Coronary artery (tissue), 2 donors: ENCODE measurements at places on chromosomes 12 and 14.

DNA sequence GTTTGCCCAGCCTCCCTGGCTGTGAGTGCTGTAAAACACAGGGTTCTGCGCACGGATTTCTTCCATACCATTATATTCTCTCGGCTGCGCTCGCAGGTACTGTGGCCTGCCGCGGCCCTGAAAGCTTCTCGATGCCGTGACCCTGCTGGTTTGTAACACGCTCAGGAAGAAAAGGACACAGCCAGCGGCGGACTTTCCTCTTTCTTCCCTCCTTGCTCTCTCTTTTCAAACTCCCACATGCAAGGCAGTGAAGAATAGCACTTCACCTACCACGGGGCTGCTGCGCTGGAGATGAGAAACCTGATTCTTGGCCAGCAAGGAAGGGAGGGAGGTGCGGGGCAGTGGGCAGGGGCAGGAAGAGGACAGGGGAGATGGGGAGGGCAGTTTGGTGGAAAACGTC is 130.2 kb downstream of the RBM19 start:
- DNase-seq, result no peak

- no peak for DNase-seq
Observed at GRCh38 chr12:46676797-46677520, 148.8 kb downstream of the SLC38A4 start.

GRCh38 chr12:65822732-65823512 is 1.4 kb upstream of the HMGA2 start:
- no peak for DNase-seq

DNA sequence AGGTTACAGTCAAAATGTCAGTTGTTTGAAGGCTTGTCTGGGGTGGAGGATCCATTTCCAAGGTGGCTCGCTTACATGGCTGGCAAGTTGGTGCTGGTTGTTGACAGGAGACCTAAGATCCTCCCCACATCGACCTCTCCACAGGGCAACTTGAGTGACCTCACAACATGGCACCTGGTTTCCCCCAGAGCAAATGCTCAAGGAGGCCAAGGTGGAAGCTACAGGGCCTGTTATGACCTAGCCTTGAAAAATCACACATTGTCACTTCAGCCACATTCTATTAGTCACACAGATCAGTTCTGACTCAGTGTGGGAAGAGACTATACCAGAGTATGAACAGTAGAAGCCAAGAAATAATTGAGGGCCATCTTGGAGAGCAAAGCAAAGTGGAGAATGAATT is 11.3 kb upstream of the GNG2 start:
- DNase-seq, result no peak

DNA sequence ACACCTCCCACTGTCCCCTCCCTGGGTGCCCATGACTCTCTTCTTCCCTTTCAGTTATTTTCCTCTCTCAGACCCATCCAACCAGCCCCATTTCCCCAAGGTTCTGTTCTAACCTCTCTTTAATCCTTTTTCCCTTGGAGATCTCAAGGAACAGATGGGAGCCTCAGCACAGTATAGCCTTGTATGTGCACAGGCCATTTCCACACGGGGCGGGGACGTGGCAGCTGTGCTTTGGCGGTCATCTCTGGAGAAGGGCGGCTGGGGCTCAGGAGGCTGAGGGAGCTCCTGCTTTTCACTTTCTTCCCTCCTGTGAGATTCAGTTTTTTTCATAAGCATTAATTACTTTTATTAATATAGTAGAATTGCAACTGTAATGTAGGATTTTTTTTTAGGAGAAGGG is 212.2 kb downstream of the ZFP36L1 start:
- no peak for DNase-seq

- DNase-seq, result no peak
Observed at GRCh38 chr14:102993523-102993922, 63.8 kb downstream of the CDC42BPB start.

DNA sequence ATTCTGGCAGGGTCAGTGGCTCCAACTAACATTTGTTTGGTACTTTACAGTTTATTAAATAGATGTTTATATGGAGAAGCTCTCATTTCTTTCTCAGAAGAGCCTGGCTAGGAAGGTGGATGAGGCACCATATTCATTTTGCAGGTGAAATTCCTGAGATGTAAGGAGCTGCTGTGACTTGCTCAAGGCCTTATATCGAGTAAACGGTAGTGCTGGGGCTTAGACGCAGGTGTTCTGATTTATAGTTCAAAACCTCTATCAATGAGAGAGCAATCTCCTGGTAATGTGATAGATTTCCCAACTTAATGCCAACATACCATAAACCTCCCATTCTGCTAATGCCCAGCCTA is 42.3 kb downstream of the DAD1 start:
- no peak for DNase-seq

GRCh38 chr12:81633127-81633526 is 126.0 kb downstream of the PPFIA2 start:
- DNase-seq, result no peak

- DNase-seq, result no peak
Observed at GRCh38 chr14:74083161-74083560, 1.1 kb downstream of the ALDH6A1 start.

DNA sequence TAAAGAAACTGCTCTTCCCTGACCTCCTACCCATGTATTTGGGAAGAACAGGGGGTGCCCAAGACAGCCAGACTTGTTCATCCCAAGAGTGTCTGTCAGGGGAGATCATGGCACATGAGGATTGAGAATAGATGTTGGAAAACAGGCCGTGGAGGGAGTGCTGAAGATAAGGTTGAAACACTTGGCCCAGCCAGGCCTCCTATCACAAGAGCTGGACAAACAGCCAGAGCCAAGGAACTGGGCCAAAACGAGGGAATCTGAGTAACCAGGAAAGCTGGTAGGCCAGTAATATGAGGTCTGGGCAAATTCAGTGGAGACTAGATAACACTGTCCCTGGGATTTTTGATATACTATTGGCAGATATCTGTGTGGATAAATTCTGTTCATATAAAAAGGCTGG is 161.7 kb downstream of the TMX1 start:
- no peak for DNase-seq

GRCh38 chr12:76688631-76689030 is 75.3 kb upstream of the ZDHHC17 start:
- DNase-seq, result no peak

GRCh38 chr14:101972126-101972866 is 7.9 kb downstream of the DYNC1H1 start:
- peak; percentile 90 for DNase-seq

DNA sequence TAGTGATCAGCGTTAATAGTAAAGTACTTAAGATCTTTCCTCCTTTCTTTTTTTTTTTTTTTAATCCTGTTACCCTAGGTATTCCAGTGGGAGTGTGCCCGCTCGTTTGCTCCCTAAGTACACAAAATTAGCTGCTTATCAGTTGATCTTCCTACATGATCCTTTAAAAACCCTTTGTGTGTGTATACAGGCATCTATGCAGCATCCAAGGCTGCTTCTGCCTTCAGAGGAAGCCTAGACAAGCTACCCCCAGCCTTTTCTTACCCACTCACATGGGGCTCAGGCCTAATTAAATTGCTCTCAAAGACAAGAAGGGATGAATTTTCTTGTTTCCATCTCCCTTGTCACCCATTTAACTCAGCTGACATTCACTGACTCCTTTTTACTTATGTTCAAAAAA is 343.4 kb upstream of the LMO3 start:
- DNase-seq, result no peak

GRCh38 chr14:38490273-38490672 is 234.4 kb upstream of the CLEC14A start:
- DNase-seq, result no peak

DNA sequence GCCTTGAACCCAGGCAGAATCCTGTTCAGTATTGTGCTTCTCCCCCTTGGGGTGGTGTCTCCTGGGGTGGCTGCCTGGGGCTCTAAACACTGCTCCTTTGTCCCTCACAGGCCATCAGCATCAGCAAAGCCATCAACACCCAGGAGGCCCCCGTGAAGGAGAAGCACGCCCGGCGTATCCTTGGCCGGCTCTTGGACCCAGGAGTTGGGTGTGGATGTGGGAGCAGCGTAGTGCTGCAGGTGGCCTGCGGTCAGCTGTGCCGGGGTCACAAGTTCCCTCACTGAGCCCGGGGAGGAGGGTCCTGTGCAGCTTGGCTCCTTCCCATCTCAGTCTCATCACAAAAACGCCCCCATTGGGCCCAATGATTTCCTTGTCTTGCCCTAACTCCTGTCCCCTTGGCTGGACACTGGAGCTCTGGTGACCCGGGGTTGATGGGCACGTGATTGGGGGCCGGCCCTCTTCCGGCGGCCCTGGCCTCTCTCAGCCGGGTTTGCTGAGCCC is 12.7 kb downstream of the HIP1R start:
- no peak for DNase-seq

DNA sequence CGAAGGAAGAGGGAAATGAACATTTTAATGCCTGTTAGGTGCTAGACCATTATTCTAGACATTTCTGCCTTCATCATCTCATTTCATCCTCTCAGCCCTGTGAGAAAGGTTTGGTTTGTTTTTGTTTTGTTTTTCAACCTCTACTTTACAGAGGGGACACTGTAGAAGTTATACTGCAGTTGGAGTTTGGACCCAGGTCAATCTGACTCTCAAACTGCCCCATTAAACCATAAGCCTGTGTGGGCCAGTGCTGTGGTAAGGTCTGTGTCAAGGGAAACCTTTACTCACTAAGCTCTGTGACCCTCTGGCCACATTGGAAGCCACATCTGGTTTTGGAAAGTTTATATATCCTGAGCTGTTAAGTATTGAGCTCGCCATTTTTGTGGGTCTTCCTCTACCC is 8.5 kb downstream of the TEAD4 start:
- DNase-seq, result no peak

DNA sequence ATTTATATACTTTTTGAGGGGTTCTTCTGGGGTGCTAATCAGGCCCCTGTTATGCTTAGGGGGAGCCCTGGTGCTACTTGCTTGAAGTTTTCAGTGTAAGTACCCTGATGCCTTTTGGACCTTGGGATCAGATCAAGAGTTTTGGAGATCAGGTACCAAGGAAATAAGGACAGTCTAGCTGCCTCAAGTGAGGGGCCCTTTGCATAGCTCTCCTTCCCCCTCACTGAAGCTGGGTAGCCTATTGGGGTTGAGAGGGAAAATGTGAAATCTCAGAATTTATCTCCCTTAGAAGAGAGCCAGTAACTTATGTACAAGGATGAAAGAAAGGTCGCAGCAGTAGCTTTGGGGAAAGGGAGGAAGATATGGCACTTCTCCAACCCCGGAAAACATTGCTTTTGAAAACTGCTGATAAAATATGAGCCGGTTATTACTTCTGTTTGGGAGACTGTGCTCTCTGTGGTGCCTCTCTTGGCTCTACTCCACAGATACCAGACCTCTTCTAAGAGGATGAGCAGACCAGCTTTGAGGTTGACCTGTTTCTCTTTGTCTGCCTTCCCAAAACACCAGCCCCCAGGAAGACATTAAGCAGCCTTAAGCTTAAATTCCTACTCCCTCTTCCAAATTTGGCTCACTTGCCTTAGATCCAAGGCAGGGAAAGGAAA is 8.8 kb upstream of the AMHR2 start:
- DNase-seq, result no peak

DNA sequence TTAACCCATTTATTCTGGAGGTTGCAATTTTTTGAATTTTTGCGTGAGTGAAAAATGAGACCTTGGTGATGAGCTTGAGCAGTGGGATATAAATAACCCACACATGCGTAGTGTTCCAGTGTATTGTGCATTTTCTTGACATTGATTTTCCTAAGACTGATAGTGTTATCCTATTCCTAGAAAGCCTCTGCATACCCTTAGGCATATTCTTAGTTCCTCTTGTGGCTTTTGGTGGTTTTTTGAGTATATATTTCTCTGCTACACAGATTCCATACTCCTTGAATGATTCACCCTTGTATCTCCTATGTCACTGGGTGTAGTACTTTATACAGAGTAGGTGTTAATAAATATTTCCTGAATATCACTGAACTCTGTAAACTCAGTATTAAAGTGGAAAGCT is 363.4 kb upstream of the PDE3A start:
- no peak for DNase-seq

GRCh38 chr12:726281-727140 is 25.9 kb upstream of the WNK1 start:
- DNase-seq, result no peak

DNA sequence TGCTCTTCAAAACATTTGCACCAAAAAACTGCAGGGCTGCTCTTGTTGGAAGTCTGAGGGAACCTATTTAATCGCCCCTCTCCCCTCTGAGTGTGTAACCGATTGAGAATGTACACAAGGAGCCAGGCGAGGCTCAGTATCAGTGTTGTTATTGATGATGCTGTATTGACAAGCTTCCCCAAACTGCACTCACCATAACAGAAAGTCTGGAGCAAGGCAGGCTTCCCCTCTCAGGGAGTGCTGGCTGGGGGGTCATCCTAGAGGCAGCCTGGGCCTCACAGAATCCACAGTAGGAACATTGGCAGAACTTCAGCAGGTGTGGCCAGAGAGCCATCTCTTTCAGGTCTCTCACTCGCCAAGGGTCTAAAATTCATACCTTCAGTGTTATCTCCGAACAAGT is 58.1 kb upstream of the TUNAR start:
- DNase-seq, result no peak

- peak; percentile 58 for DNase-seq
Observed at GRCh38 chr12:53326460-53327185, 5.2 kb upstream of the AAAS start.

GRCh38 chr12:69204191-69204590 is 35.2 kb upstream of the CPSF6 start:
- no peak for DNase-seq

DNA sequence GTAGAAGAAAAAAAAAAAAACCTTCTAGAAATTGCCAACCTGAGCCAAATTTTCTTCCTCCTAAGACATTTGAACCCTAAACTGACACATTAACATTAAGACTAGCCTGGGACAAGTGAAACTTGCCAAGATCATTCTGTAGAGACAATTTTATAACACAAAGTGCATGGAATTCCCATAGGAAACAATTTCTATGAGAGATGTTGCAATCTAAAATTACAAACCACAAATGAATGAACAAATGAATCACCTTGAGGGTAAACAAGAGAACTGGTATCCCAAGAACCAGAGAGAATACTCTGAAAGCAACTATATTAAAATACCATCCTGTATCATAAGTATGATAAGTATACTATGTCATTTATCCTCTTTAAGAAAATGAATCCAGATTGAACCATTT is 165.3 kb downstream of the DICER1 start:
- no peak for DNase-seq

DNA sequence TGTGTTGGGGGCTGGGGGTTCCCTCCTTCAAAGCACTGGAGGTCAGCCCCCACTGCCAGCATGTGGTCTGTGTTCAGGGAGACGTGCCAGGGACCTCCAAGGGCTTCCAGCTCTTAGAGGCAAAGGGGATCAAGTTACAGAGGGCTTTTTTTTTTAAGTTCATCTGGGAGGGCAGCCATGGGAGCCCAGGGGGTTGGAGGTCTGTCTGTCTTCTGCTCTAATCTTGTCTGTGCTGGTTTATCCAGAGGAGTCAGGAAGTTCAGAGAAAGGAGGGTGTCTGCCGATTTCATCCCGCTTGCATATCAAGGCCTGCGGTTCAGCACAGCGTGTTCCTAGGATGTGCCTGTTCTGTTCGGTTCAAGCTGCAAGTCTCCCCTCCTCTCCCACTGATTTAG is 72.2 kb downstream of the TMEM132C start:
- DNase-seq, result no peak

DNA sequence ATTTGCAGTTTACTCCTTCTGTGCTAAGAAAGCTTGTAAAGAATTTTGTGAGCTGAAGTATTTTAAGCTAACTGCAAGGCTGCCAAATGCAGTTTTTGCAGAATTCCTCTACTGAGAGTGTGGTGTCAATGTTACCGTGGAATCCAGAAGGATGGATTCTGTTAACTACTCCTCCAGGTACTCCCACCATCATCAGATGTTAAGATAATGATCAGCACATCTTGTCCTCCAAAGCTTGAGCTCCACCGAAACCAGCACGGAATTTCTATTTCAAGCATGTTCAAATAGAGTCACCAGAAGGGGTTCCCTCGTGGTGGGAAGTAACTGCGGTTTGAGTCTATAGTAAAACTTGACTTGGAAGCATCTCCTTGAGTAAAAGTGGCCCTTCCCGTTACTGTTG is 64.3 kb upstream of the CDKN3 start:
- no peak for DNase-seq
